ENCODE measurements at places on chromosomes 6 and 20.

- peak; percentile 33 for DNase-seq
Measured at GRCh38 chr6:127069659-127070279, 48.7 kb upstream of the RSPO3 start.

DNA sequence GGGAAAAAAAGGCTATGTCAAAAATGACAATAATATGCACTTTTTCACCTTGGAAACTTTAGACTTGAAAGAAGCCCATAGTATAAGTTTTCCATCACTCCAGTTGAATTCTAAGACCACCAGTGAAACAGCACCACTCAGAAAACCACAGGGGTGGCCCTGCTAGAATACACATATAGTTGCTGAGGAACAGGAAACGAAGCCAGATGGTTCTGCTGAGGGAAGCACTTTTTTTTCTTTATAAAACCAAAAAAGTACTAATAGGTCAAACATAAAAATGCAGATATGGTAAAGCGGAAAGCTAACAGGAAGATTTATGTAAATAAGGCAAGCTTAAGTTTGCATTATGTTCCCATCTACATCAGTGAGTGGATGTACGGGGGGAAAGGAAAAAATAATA, 303.9 kb downstream of the FOXC1 start:
- DNase-seq = no peak

- no peak for DNase-seq
Measured at GRCh38 chr6:53811746-53812145, 16.9 kb downstream of the LRRC1 start.

GRCh38 chr20:35578469-35578868, 36.6 kb downstream of the ERGIC3 start:
- DNase-seq = no peak

DNA sequence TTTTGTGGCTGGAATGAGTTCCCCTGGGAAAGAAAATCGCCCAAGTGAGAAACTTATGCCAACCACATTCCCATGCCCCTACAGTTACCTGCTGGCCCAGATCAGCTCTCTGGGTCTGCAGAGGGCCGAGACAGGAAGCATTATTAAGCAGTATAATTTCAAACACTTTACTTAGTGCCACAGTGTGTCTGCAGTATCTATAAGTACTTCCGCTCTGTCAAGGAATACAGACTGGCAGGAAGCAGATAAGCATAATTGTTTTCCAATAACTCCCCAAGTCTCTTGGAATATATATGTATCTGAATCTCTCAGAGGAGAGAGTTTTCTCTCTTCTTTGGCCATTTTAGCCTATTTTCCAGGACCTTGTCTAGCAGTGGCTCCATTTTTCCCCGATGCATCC, 24.9 kb downstream of the SAYSD1 start:
- no peak for DNase-seq

DNA sequence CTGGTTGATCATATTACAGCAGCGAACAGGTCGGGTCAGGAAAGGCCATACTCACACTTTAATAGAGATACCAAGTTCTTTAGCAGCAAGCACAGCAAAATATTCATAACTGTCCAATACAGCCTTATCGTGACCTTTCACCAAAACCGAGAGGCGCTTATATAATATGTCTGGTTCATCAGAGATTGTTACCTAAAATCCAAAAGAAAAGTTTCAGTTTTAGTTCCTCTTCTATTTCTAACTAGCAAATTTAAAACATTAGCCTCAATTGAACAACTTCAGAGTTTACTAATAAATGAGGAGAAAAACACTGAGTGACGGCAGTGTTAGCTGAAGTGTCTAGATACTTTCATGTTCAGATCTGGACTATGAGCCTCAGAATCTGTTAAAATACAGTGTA, 5.9 kb downstream of the MRPS10 start:
- DNase-seq = no peak

GRCh38 chr6:141986457-141986856, 146.3 kb upstream of the GJE1 start:
- DNase-seq = no peak

GRCh38 chr20:33332905-33333456, 50.0 kb downstream of the BPIFB1 start:
- no peak for DNase-seq

- no peak for DNase-seq
Measured at GRCh38 chr6:150646228-150646627, 46.5 kb downstream of the PLEKHG1 start.

DNA sequence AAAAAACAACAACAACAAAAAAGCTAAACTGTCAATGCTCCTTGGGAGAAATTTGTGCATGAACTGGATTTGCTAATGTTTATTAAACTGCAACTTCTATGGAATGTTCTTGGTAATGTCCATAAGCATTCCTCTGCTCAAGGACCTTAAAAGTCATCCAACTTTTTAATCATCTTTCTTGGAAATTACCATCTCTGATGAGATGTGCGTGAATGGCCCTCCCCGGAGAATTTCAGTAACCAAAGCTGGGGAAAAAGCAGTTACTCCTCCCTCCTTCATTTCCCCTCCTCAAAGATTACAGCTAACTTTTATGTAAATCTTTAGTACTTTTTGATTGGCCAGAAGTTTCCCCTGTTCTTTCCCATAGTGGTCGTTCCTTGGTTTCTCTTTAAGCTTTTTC, 5.2 kb downstream of the TBCC start:
- peak; percentile 88 for DNase-seq

- no peak for DNase-seq
Measured at GRCh38 chr20:41261260-41261659, 56.3 kb downstream of the ZHX3 start.

GRCh38 chr6:157020398-157020797, 243.2 kb downstream of the ARID1B start:
- DNase-seq = peak; percentile 45

GRCh38 chr20:14570811-14571210, 233.4 kb upstream of the FLRT3 start:
- no peak for DNase-seq

GRCh38 chr6:138266095-138266494, 47.8 kb upstream of the PBOV1 start:
- DNase-seq = no peak

DNA sequence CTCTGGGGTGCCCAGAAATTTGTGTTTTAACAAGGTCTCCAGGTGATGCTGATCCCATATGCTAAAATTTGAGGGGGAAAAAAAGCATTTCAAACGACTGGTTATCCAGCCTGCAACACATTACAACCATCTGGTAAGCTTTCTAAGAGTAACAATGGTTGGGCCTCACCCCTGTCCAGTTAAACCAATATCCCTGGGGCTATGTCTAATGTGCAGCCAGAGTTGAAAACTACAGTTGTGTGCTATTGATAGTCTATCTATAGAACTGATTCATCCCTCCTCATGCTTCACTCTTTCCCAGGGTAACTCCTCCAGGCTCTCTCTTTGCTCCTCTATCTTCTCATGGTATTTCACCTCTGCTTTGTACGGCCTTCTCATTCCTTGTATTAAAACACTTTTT, 458.3 kb downstream of the MMUT start:
- no peak for DNase-seq

- no peak for DNase-seq
Measured at GRCh38 chr20:21289651-21290050, 13.5 kb upstream of the XRN2 start.

DNA sequence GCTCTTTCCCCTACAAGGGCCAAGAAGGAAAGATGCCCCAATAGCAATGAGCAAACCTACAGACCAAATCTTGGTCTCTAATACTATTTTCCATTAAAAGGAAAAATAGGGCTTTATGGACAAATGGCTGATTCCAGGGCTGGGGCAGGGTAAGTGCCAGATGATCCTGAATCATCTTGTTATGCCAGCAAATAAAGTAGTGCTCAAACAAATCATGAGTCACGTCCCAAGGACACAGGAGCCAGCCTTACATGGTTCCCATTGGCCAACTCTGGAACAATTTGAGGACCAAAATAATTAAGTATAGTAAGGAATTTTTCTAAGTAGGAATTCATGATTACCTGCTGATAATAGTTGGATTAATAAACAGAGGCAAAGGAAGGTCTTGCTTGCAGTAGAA, 53.2 kb upstream of the NKX2-4 start:
- DNase-seq = no peak

DNA sequence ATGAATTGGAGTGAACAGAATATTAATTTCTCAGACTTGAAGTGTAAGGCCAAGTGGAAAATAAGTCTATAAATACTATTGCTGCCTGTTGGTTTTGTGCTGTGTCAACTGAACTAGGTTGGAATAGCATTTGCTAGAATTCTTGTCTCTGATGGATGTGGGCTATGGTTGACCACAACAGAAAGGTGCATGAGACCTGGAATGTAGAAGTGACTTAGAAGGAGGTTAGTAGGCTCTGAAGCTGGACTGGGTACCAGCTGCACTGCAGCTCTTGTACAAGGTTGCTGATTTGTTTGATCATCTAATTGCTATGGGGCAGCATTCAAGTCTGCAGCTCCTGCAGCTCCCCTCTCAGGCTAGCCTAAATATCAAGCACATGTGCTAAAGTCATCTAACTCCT, 479.0 kb upstream of the NRSN1 start:
- DNase-seq = no peak

DNA sequence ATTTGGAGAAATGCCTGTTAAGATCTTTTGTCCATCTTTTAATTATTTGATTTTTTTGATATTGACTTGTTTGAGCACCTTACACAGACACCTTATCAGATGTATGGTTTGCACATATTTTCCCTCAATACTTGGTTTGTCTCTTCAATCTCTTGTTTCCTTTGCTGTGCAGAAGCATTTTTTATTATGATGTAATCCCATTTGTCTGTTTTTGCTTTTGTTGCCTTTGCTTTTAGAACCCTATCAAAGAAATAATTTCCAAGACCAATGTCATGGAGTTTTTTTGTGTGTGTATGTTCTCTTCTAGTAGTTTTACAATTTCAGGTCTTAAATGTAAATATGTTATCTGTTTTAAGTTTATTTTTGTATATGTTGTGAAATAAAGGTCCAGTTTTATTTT, 73.9 kb downstream of the HTR1B start:
- no peak for DNase-seq

GRCh38 chr20:5748246-5748645, 2.0 kb upstream of the SHLD1 start:
- DNase-seq = no peak

GRCh38 chr6:166023273-166023989, 144.2 kb downstream of the TBXT start:
- no peak for DNase-seq

DNA sequence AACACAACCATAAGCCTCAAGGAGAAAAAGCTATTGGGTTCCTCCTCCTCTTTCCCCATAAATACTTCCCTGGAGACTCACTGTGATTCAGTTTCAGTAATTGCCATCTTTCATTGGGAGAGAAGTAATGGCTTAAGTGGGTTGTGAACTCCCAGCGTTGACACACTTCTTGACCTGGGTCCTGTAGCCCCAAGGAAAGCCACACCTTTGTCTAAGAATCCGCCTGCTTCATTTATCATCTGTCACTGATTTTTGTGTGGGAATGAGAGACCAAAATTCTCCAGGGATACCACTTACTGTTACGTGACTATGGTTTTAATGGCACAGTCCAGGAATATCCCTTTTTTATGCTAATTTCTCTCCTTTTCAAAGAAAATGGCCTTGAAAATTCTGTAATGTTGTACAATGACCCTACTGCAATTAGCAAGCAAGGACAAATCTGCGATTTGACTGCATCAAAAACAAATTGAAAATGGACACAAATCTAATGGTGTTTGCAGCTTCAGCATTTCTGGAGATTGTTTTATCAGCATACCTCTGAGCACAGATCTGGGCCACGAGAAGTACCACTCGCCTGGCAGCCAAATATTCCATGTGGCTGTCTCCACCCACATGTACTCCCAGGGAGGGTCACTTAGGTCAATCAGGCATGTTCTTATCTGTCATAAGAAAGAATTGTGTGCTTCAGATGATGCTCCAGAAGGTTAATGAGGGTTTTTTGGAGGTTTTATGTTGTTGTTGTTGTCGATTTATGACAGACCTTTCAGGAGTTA, 29.8 kb downstream of the DCBLD1 start:
- DNase-seq = no peak

GRCh38 chr6:112187736-112188135, 66.6 kb downstream of the LAMA4 start:
- DNase-seq = no peak

- no peak for DNase-seq
Measured at GRCh38 chr6:90303039-90303438, 6.4 kb upstream of the BACH2 start.

DNA sequence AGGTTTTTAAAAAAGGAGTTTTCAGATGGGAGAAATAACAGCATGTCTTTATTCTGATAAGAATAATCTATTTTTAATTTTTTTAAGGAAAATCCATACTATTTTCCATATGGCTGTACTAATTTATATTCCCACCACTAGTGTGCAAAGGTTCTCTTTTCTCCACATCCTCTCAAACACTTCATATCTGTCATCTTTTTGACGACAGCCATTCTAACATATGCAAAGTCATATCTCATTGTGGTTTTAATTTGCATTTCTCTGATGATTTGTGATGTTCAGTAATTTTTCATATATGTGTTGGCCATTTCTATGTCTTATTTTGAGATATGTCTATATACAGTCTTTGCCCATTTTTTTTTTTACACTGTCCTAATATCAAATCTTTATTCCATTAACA, 280.6 kb upstream of the RUNX2 start:
- DNase-seq = no peak

GRCh38 chr6:1176567-1176966, 135.3 kb upstream of the FOXQ1 start:
- DNase-seq = no peak

DNA sequence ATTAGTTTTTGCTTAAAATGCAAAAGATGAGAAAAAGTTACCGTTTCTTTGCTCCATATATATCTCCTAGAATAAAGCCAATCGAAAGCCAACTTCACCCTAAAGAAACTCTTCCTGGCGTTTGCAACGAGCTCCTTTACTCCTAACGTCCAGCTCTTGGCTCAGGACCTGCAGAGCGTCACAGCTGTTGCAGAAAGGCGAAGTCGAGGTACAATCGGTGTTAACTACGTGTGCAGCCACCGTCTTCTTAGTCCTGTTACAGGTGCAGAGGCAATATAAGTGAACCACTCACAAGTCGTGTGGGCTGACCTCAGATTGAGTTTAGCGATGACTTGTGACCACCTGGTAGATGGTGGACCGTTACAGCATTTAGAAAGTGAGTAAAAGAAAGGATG, 113.1 kb downstream of the TRIM27 start:
- DNase-seq = no peak

GRCh38 chr6:131776985-131777384, 30.8 kb upstream of the ENPP1 start:
- no peak for DNase-seq

DNA sequence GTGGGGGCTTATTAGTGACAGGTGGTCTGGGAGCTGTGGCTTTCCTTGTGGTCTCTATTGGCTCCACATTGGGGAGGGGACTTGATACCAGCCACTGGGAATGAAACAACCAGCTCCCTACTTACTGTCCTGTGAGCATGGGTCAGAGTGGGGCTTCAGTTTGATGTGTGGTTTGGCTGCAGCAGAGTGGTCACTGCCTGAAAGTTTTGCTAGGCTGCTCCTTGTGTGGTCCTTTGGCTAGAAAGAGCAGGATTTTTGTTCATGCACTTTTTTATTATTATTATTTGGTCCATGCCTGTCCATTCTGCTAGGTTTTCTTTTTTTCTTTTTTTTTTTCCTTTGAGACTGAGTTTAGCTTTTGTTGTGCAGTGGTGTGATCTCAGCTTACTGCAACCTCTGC, 7.5 kb upstream of the TMEM14B start:
- no peak for DNase-seq

- DNase-seq = no peak
Measured at GRCh38 chr6:89215391-89215790, 1.8 kb downstream of the GABRR1 start.

All from fibroblast of gingiva (primary cell).